ENCODE measurements at places on chromosomes 6 and 20. TPM values are rescaled to one million over a fixed set of nuclear protein-coding genes. Genes with fewer than 3 reads are reported as not detected.

The C2 gene
- 354 TPM for total RNA-seq

DNA sequence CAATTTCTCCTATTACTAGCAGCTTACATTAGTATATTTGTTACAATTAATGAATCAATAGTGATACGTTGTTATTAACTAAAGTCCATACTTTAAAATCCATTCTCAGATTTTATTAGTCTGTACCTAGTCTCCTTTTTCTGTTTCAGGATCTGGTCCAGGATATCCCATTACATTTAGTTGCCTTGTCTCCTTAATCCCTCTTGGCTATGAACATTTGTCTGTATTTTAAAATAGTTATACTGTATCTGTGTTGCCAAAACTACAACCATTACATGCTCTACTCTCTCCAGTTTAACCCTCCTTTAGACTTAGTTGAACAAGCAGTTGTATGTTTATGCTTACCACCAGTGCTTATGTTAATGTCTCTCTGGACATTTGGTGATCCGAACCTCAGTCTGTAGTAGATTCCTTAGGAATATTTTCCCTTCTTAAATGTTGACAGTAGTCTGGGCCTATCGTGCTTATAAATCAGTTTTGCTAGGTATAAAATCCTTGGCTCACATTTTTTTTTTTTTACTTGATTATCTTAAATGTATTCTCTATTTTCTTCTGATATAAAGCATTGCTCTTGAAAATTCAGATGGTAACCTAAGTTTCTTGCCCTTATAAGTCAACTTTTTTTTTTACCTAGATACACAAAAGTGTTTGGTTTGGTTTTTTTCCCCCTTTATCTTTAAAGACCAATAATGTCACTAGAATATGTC is 12.2 kb downstream of the ALDH5A1 start:
- DNase-seq = no peak
- no peaks in the 10 kb centered on the region for H3K27me3 ChIP-seq
- no peak overlapping the region for H3K27ac ChIP-seq
- peaks cover 12% of the 10 kb centered on the region for H3K36me3 ChIP-seq
- H3K4me3 ChIP-seq = no peak overlapping the region

DNA sequence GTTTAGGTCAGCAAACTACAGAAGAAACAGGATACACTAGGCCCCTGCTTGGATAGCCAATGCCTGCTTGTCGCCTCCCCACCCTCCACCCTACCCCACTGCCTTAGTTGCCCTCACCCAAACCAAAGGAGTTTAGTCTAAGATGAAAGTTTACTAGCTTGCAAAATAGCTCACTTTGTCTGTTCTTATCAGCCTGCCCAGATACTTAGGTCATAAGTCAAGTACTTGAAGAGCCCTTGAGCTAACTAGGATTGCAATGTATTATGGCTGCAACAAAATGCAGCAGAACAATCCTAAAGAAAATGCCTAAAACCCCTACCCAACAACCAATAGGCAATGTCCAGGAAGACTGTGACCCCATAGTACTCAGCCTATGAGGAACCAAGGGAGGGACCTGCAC is 7.3 kb upstream of the ENTPD6 start:
- no peak overlapping the region for H3K4me3 ChIP-seq
- H3K27me3 ChIP-seq = no peaks in the 10 kb centered on the region
- no peaks in the 10 kb centered on the region for H3K36me3 ChIP-seq

- DNase-seq = no peak
- no peaks in the 10 kb centered on the region for H3K4me1 ChIP-seq
- no peaks in the 10 kb centered on the region for H3K27me3 ChIP-seq
These were observed 585.3 kb upstream of the MAN1A1 start for GRCh38 chr6:119934816-119935215.

DNA sequence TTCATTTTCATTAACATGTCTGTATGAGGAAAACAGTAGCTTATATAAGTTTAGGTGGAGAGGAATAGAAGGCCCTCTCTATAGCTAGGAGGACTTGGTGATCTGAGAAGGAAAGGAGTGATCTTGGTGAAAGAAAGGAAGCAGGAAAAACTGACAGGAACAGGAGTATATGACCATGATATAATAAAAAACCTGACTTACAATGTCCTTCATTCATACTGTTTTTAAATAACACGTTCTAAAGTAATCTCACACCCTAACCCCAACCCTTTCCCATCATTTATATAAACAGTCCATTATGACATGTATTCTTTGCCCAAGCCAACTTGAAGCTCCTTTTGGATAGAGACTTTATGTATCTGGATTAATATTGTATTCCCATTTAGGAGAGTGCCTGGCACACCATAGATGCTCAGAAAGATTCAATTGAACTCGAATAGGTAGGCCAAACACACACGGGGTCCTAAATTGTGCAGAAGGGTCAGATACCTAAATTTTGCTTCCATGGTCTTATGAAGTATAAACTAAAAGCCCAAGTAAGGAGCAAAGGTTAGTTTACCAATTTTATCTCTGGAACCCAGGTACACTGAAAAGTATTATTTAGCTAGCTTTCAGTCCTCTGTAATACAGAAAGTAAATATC is 75.9 kb downstream of the OR2B2 start:
- DNase-seq = no peak
- H3K27me3 ChIP-seq = no peaks in the 10 kb centered on the region
- peaks cover 8% of the 10 kb centered on the region for H3K4me1 ChIP-seq
- peak overlapping the region; percentile 80 for H3K4me3 ChIP-seq
- H3K27ac ChIP-seq = peak overlapping the region; percentile 99

GRCh38 chr6:9515633-9516606 is 899.0 kb downstream of the TFAP2A start:
- H3K36me3 ChIP-seq = no peaks in the 10 kb centered on the region
- no peaks in the 10 kb centered on the region for H3K4me1 ChIP-seq
- H3K4me3 ChIP-seq = no peak overlapping the region
- no peak for DNase-seq
- H3K27me3 ChIP-seq = peaks cover 3% of the 10 kb centered on the region

All from liver (tissue), 10 donors.